CD4-positive, alpha-beta T cell treated with Interleukin-17A for 1 hour (primary cell): ENCODE measurements at places on chromosomes 2 and 18.

DNA sequence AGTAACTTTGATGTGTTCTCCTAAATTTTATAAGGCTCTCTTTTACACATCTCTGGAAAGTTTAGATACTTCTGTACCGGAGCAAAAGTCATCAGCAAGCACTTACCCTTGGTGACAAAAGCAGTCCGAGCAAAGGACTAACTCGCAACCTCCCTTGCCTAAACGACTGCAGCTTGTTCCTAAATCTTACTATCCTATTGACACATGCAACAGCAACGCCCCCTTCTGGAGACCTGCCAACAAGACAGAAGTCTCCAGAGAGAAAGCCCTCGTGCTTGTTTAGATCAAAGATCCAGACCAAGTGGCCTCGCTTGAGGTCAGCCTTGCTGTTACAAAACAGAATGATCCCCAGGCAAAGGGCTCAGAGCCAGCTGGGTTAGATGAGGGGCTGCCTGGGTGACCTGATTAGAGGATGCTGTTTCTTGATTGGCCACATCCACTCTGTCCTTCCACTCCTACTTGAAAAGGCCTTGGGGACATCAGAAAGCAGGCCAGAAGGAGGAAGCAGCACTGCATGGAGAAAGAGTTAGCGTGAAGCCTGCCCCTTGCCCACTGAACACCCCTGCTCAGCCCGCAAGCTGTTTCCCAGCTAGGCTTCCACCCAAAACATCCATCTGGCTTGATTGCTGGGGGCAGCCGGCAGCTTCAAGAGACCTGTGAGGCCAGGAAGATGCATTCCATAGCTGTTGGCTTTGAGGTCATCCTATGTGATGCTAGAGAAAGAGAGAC is 94.3 kb downstream of the HNRNPLL start:
- peak; percentile 80 for DNase-seq

DNA sequence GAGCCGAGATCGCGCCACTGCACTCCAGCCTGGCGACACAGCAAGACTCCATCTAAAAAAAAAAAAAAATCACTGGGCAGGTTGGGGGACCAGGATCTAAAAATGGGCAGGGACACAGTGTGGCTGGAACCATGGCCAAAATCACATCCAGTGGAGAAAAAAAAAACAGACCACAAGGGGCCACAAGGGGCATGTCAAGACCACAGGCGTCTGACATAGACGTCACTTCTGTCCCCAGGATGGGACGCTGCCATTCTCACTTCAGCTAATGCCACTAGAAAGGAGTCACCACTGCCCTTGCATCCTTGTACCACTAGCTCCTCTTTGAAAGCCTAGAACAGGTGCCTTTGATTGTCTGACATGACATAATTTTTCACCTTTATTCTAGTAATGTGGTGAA is 2.5 kb upstream of the POMC start:
- DNase-seq = no peak

DNA sequence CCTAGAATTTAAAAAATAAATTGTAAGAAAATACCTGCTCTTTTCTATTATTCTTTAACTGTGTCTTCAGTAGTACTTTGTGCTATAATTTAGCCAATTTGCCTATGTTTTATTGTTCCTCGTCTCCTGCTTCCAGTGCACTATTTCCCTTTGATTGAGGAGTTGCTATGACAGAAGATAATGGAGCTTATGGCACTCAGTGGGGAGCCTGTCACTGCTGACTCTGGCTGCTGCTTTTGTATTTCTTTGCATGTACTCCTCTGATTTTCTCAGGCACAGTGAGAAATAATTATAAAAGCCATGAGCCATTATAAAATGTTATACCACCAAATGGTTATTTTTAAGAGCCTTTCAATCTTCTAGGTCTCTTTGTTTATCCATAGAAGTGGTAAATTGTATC is 1310.8 kb upstream of the SLC39A10 start:
- DNase-seq = no peak

GRCh38 chr2:234204480-234204879 is 154.0 kb downstream of the SPP2 start:
- DNase-seq = no peak

GRCh38 chr2:973129-973528 is 22.5 kb downstream of the SNTG2 start:
- no peak for DNase-seq

DNA sequence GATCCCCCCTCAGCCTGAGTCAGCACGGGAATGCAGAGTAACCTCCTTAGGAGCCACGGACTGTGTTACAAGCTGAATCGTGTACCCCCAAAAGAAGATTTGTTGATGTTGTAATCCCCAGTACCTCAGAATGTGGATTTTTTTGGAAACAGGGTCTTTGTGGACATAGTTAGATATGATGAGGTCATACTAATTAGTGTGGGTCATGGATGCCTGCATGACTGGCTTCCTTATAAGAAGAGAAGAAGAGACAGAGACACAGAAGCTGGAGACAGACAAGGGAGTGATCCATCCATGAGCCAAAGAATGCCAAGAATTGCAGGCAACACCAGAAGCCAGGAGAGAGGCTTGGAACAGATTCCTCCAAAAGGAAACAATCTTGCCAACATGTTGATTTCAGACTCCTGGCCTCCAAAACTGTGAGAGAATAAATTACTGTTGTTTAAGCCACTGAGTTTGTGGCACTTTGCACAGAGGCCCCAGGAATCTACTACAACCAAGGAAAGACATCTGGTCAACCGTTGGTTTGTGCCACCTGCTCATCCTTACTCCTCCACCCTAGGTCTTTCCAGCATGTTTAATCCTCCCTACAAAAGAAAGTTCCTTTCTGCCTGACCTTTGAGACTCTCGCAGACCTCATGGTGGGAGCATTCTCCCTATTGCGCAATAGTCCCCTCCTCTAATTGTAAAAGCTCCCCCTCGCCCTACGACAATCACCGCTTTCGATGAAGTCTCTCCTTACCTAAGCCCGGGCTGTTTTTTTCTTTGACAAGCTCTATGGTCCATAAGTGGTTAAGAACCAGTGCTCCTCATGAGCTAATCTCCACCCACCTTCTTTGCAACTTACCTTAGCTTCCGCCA is 91.6 kb downstream of the DNER start:
- no peak for DNase-seq

- DNase-seq = no peak
Observed at GRCh38 chr2:45849491-45850283, 198.2 kb downstream of the PRKCE start.

- no peak for DNase-seq
Observed at GRCh38 chr2:180187611-180188010, 180.5 kb upstream of the CWC22 start.

GRCh38 chr2:165371356-165371755 is 98.1 kb upstream of the CSRNP3 start:
- DNase-seq = no peak

DNA sequence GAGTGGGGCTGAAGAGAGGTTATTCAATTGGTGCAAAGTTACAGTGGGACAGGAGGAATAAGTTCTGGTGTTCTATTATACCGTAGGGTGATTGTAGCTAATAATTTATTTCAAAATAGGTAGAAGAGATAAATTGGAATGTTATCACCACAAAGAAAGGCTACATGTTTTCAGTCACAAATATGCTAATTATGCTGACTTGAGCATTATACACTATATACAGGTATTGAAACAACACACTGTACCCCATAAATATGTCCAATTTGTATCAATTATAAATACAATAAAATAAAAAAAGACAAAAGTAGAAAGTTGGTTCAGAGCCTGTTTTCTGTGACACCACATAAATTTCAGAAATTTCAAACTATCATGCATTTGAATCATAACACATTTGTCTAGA is 97.7 kb downstream of the CDH19 start:
- DNase-seq = no peak

DNA sequence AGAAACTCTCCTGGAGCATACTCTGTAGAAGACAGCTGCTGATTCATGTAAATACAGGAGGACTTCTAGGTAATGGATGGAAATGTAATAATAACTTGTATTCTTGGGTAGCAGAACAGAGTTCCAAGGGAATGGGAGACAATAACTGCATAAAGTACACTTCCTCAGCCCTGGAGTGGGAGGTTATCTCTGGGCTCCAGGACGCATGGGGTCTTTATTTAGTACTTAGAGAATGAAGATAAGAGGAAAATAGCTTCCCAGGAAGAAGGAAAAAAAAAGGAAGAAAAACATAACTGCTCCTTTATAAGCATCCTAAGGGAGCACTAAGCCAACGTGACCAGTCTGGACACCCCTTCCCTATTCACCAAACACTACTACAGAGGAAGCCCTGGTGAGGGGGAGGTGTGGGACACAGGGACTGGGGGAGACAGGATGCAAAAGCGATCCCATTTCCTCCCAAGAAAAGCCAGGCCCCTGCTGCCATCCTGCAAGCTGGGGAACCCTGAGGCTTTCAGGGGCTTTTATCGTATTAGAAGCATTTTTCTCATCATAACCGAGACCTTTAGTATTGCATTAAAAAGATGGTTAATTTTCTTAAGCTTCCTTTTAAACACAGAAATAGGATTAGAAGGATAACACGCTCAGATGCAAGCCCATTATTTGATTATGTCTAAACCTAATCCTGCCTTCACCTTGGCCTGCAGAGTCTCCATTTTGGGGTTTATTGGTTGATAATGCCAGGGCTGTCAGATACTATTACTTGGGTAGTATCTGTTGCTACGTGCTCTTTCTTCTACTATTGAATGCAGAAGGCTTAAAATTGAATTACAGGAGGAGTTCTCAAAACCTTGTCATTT is 78.5 kb downstream of the KLF7 start:
- no peak for DNase-seq

- DNase-seq = no peak
Observed at GRCh38 chr18:26436176-26437051, 111.9 kb downstream of the KCTD1 start.

GRCh38 chr2:12059616-12060441 is 313.4 kb downstream of the LPIN1 start:
- no peak for DNase-seq

- no peak for DNase-seq
Observed at GRCh38 chr2:238330391-238330790, 10.1 kb downstream of the TRAF3IP1 start.

DNA sequence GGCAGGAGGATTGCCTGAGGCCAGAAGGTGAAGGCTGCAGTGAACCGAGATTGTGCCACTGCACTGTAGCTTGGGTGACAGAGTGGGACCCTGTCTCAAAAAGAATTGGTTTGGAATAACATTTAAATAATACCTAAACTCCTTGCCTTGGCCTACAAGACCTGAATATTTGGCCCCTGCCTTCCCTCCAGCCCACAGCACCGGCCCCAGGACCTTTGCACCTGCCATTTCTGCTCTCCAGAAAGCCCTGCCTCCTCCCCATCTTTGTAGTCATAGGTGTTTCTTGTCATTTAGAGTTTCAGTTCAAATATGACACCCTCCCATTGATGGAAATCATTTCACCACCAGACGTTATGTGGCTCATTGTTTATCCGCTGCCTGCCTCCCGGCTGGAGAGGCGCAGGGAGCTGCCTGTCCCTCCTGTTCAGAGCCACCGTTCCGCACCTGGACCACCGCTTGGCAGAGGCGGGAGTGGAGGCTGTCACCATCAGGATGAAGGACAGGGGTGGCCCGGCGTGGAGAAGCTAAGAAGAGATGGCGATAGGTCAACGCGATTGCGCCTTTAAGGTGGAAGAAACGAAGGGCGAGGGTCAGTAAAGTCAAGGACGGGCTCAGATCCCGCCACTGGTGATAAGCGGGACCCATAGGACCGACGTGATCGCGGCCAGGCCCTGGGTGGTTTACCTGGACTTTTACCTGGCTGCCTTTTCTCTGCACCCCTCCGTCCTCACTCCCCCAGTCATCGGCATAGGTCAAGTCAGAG is 638 bp upstream of the LPIN1 start:
- DNase-seq = no peak

- no peak for DNase-seq
Observed at GRCh38 chr18:32530947-32531651, 60.4 kb upstream of the GAREM1 start.

DNA sequence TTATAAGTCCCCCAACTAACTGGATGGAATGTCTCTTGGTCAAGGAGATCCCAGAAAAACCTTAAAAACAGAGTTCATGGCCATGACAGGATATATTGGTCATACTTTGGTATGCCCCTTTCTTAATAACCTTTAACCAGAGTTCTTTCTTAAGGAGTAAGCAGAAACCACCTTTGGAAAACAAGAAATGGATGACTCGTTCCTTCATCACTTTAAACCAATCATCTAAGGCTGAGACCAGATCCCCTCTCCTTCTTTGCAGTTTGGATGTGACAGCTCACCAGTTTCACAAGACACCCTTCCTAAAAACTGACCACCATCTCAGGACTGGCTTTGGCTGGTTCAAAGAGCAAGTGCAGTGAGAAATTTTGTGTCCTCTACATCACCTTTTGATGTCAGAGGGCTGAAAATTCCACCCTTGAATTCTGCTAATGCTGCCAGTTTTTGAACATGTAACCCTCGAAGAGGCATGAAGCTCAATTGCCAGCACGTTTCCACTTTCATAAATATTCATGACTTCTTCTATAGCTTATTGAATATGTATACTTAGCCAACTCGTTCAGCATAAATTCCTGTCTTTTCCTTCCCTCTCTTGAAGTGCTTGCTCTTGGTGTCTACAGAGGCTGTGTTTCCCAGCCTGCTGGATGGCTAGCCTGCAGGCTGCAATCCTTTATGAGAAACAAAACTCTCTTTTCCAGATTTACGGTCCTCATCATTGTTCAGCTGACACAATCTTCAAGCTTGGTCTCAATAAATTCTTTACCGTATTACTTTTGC is 1323.5 kb upstream of the TMEFF2 start:
- no peak for DNase-seq

DNA sequence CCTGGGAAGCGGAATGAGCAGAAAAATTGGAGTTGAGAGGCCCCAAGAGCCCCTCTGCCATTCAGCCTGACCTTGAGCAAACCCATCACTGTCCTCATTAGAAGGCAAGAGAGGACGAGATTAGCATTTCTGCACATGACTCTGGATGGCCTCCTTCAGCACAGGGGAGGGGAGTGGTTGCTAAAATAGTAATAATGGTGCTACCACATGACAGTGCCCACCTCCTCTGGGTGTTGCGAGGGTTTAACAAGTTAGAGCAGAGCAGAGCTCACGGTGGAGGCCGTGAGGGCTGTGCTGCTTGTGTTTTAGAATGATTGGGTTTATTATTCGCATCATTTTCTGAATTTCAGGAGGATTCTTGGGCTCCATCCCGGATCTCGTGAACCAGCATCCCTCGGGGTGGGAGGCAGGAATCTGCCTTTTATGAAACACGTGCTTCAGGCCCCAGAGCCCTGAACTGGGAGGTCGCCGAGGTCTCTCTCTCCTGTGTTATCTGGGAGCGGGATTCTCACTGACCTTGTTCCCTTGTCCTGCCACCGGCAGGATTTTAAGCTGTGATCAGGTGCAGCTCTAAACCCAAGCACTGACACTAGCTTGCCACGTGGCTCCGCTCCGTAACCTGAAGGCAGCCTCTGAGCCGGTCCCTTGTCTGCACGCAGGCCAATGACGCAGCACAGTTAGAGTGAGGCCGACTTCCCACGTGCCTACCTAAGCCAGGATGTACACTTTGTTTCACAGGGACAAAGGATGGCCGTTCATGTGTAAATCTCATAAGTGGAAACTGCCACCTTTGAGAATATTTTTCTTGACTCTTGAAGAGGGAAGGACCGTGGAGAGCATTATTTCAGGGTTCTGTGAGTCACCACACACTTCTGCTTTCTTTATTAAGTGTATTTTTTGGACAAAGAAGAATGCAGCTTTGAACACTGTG is 142.3 kb downstream of the ACOXL start:
- DNase-seq = no peak

- no peak for DNase-seq
Observed at GRCh38 chr2:10794876-10795275, 17.7 kb downstream of the PDIA6 start.
